Glutamatergic neuron (in vitro differentiated cells): ENCODE measurements at places on chromosomes 7 and 10.

- no peak for DNase-seq
Observed at GRCh38 chr7:92988051-92988450, 129.7 kb downstream of the SAMD9 start.

DNA sequence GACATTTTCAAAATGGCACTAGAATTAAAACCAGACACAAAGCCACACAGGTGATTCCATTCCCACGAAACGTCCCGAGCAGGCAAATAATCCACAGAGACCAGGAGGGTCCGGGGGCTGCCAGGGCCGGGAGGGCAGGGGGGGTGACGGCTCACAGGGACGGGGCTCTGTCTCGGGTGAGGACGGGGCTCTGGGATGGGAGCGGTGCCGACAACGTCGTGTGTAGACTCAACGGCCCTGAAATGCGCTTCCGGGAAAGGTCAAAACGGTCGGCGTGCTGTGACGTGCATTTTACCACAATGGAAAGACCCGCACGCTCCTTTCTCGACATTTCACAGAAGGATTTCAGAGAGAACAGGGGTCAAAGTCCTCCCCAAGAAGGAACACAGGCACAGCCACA, 63.3 kb upstream of the PDGFA start:
- DNase-seq = no peak

GRCh38 chr10:117631276-117632145, 89.0 kb downstream of the EMX2 start:
- DNase-seq = no peak

DNA sequence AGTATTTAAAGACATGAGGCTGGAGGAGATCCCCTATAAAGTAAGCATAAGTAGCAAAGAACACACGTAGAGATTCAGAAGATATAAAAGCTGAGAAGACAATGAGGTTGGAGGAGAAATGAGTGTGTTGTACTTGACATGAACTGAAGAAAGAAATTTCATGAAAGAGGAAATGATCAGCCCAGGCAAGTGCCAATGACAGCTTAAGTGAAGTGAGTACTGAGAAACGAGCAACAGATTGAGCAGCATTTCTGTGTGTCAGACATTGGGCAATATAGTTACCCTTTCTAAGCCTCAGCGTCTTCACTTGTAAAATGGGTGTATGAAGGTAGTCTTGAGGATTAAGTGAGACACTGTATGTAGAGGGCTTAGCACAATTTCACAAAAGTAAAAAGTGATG, 4.8 kb upstream of the LIPA start:
- no peak for DNase-seq

- DNase-seq = no peak
Observed at GRCh38 chr7:36205803-36206202, 52.7 kb downstream of the EEPD1 start.

DNA sequence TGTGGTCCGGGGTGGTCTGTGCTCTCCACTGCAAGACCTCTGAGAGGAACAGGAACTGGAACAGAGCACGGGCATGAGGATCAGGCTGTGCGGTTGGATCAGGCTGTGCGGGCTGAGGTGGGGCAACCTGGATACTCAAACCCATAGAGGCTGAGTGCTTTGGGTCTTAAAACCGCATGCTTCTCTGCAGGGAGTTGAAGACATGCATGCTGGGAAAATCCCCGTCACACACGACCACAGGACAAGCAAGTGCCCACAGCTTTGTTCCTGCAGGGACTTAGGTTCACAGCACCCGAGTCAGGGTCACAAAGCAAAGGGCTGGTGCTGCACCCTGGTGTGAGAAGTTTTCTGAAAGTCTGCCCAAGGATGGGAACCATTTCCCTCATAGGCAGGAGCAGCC, 221.2 kb downstream of the ZMYND11 start:
- no peak for DNase-seq

DNA sequence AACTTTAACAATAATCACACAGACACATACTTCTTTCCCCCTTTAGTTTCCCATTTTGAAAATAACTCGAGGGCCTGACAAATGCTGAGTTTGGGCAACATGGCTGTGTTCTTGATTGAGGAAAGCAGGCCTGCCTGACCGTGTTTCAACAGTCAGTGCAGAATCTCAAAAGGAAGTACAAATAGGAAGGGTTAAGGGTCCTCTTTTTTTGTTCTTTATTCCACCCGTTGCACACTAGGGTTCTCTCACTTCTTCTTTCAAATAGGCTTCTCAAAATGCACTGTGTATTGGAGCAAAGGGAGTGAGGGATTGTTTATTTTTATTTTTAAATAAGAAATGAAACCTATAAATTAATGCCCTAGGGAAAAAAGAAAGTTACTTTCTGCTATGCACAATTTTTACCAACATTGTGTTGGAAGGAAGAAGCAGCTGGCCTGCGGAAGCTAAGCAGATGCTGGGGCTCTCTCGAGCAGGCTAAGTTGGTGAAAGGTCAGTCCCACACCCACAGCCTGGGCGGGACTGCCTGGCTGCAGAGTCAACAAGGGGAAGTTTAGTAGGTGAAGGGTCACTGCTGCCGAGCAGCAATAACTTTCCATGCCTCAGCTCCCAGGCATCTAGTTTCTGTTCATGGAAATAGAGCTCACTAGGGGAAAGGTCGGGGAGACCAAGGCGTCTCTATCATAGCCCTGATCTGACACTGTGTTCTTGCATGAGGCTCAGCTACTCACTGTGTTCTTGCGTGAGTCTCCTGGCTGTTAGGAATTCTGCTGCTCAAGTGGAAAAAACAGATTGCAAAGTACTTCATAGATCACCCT, 12.2 kb upstream of the PDK4 start:
- peak; percentile 56 for DNase-seq

DNA sequence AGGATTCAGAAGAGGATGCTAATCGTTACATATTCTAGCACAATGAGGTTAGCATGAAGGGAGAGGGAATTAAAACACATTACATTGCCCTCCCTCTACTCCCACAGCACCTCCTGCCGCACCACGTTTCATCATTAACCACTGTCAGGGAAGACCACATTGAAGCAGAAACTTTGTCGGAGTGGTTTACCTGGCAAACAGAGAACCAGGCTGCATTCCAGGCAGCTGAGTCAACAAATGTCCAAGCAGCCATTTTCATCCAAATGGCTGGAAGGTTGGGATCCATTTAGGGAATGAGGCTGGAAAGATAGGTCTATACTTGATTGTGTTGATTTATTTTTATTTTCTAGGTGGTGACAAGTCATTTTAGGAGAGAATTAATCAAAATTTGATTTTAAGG, 273.6 kb downstream of the DYNC1I1 start:
- DNase-seq = no peak

DNA sequence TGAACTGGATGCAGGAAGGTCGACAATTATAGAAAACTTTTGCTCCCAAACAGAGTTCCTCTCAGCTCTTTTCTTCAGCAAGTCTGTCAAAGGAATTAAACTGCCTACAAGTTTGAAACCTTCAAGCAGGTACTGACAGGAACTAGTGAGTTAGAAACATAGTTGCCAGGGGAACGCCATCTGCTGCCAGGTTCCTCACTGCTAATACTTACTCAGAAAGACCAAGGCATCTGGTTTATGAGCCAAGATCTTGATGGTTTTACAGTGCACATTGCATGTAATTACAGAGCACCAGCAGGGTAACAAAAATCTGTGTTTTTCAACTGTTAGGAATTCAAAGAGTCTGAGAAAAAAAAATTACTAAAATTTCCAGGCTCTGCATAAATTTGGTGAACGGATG, 300.0 kb upstream of the NRG3 start:
- DNase-seq = no peak

DNA sequence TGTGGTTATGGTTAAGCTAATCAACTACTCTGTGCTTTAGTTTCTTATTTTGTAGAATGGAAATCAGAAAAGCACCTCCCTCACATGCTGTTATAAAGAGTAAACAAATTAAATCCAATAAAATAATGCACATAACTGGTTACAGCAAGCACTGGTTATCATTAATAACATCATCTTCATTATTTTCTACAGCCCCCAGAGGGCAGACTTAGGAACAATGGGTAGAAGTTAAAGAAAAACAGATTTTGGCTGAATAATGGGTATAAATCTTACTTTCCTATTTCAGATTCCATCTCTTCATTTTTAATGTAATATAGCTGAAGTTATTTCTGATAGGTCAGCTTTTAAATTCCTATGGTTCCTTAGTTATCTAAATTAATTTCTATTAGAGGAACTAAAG, 126.5 kb downstream of the DOCK4 start:
- DNase-seq = no peak

- no peak for DNase-seq
Observed at GRCh38 chr7:5557920-5558401, 134.3 kb upstream of the TNRC18 start.

DNA sequence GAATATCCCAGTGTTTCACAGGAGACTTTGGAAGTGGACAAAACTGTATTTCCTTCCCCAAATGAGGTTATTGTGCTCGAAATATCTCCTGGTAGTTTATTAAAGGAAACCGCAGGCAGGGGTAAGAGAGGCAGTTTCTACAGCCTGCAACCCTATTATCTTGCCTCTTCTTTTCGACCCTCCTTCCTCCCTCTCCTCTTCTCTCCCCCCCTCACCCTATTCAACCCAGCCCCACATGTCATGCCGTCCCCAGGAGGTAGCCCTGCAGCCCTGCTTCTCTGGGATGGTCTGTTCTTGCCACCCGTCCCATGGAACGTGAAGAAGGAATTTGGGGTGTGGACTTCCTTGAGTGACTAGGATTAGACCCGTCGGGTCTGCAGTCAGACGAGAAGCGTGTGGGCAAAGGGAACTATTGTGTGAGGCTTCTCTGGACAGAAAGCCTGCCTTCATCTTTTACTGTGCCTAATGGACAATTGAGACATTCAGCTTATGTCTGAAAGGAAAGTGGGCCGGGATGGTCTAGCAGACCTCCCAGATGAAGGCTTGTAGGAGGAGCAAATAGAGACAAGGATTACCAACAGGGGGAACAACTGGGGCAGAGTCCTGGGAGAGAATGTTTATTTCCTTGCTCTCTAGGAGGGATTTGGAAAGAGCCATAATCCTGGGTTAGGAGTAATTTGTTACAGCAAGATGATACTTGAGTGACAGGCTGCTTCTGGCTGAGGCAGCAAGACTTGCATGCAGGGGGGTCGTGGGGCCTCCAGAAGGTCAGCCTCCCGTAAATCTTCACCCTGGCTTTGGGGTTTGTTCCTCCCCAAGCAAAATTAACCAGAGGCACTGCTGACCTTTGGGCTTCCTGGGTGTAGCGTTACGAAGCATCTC, 77.8 kb downstream of the TCF7L2 start:
- no peak for DNase-seq

GRCh38 chr10:30134171-30134945, 75.0 kb upstream of the JCAD start:
- no peak for DNase-seq

DNA sequence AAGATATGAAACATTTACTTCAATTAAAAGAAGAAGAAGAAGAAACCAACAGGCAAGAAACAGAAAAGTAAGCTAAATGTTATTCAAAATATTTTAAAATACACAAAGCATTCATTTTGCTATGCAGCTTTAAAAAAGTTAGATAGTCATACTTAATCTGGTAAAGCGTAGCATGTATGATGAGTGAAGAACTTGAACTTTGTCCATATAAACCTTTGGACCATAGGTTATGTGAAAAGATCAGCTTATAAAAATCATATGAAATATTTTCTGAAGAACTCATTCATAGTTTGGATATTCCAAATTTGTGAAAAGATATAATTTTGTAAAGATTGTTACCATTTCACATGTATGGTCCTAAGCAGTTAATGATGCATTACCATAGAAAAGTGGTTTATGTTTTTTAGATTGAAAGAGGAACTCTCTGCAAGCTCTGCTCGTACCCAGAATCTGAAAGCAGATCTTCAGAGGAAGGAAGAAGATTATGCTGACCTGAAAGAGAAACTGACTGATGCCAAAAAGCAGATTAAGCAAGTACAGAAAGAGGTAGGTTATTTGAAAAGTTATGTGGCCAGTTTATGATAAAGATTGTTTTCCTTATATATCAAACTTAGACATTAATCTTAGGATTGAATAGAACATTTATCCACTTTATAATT, 37.3 kb downstream of the KIF20B start:
- DNase-seq = no peak

DNA sequence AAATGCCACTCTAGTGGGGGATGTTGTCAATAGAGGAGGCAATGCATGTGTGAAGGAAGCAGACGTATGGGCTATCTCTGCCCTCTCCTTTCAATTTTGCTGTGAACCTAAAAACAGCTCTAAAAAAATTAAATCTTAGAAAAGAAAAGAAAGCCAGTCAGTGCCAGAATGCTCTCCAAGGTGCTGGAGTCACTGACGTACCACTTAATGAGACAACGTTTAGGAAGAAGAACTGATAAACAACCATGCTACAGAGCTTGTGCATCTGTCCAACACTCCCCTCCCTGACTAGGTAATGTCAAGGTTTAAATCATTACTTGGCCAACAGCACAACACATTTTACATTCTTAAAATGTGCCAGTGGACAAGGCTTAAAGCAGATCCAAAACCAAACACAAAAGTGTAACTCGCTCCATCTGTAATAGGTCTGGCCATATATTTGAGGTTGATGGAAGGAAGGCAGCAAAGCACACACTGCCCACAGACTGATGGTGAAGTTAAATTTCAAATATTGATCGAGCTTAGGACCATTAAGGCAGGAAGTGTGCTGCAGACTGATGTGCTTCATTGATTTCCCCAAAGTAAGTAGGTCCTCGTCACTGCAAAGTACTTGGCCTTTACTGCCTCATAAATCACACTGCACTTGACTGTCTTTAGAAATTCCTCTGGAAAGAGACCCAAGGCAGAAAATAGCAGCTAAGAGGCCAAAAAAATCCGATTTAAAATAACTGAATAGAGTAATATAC, 15.5 kb downstream of the ARMH3 start:
- DNase-seq = no peak
